Thyroid gland (tissue), 4 donors: ENCODE measurements at places on chromosomes 5 and 9. TPM values are rescaled to one million over a fixed set of nuclear protein-coding genes. Genes with fewer than 3 reads are reported as not detected.

The ZDHHC12 gene
- total RNA-seq, result 39.4 TPM

The TLR4 gene
- total RNA-seq, result 59.0 TPM

The GCNT4 gene
- total RNA-seq, result 1.8 TPM

The LPAR1 gene
- total RNA-seq, result 64.4 TPM

The IL17B gene
- not detected for total RNA-seq

The C1QTNF2 gene
- total RNA-seq, result not detected

The TMEM174 gene
- total RNA-seq, result 0.38 TPM

The BASP1 gene
- 29.6 TPM for total RNA-seq

The CCDC107 gene
- 24.2 TPM for total RNA-seq

The OR1Q1 gene
- not detected for total RNA-seq

The SPINK7 gene
- not detected for total RNA-seq

The GLDC gene
- total RNA-seq, result 13.1 TPM

The ZFP62 gene
- total RNA-seq, result 41.1 TPM
